ENCODE measurements at places on chromosomes 6 and 20.

- no peak for DNase-seq
These were observed 112.1 kb upstream of the PTPN1 start for GRCh38 chr20:50398064-50398463.

- DNase-seq: no peak
These were observed 43.8 kb upstream of the SYNDIG1 start for GRCh38 chr20:24425523-24426135.

- no peak for DNase-seq
These were observed 41.4 kb upstream of the FAM83C start for GRCh38 chr20:35333606-35334005.

DNA sequence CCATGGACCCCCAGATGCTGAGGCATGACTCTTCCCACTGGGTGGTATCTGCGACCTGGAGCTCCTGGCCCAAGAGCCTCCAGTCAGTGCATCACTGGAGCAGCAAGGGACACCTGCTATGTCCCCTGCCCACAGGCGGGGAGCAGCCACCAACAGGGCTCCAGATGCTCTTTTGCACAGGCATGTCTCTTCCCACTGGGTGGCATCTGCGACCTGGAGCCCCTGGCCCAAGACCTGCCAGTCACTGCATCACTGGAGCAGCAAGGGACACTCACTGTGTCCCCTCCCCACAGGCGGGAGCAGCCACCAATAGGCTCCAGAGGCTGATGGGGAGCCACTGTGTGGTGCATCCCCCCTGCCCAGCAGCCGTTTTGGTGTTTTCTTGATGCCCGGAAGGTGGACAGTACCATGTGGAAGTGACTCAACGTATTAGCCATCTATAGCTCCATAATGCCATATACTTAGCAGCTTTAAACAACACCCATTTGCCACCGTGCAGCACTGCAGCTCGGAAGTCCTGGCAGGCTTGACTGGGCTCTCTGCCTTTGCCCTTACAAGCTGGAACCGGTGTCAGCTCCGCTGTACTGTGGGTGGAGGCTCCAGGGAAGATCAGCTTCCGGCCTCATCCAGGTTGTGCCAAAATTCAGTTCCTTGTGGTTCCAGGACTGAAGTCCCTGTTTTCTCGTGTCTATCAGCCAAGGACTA lies 124.9 kb upstream of the CST7 start:
- DNase-seq: no peak

DNA sequence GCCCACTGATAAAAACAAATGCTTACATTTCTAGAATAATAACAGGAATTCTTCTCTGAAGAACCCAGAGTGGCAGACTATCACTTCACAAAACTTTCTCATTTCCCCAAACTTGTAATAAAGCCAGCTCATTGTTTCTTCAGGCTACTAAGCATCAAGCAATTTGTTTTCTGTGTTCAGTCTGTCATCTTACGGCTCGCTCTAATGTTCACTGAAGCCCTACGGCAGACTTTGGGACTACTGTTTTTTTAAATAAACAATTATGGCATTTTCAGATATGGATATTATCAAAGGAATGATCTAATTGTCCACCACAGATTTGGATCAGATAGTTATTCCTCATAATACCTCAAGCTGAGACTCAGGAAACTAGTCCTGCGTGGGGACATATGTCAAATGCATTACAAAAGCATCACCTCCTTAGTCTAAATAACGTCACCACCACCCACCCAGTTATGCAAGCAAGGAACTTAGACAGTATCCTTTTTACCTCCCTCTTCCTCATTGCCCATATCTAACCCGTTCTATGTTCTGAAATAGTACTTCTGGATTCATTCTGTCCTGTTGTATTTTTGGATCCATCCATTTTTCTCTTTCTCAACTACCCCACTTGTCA lies 415.1 kb downstream of the PLCB1 start:
- DNase-seq: no peak

GRCh38 chr6:46465294-46466165 lies 25.7 kb downstream of the RCAN2 start:
- DNase-seq: no peak

DNA sequence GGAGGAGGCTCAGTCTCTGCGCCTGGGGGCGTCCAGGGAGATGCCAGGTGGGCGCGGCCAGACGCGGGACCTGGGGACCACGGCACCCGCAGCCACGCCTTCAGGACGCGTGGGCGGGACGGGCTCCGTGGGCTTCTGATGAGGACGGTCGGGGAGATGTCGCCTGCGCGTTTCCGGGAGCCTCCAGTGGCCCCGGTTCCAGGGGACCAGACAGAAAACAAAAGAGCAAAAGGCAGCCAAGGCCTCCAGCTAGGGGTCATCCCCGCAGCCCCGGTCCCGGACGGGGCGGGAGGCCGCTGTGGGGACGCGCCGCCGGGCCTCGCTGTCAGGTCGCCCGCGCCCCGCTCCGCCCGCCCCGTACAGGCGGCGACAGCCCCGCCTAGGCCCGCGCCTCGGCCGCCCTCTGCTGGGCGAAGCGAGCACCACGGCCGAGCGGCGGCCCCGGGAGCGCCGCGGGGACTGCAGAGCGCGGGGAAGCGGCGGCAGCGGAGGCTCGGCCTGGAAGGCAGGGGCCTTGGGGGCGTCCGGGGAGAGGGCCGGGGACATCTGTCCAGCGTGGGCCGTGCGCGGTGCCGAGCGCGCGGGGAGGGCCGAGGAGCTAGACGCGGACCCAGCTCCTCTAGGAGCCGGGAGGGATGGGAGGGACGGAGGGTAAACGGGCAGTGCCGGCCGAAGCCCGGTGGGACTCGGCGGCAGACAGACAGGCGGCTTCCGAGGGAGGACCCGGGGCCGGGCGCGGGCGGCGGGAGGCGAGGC lies 48.7 kb downstream of the TMEM242 start:
- peak; percentile 93 for DNase-seq

DNA sequence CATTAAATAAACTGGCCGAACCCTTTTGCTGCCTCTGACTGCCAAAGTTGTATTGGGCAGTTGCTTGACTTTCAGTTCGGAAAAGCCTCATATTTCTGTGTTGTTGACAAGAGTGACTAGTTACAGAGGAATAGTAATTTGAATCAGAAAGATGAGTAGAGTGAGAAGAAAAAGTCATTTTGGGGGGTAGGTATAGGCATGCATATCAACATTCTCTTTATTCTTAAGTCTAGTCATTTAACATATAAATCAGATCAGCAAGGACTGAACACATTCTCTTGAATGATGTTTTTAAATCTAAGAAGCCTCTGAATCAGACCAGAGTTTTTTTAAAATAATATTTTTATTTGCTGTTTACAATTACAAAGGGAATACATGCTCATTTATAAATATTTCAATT lies 4.9 kb upstream of the LMBRD1 start:
- DNase-seq: no peak

DNA sequence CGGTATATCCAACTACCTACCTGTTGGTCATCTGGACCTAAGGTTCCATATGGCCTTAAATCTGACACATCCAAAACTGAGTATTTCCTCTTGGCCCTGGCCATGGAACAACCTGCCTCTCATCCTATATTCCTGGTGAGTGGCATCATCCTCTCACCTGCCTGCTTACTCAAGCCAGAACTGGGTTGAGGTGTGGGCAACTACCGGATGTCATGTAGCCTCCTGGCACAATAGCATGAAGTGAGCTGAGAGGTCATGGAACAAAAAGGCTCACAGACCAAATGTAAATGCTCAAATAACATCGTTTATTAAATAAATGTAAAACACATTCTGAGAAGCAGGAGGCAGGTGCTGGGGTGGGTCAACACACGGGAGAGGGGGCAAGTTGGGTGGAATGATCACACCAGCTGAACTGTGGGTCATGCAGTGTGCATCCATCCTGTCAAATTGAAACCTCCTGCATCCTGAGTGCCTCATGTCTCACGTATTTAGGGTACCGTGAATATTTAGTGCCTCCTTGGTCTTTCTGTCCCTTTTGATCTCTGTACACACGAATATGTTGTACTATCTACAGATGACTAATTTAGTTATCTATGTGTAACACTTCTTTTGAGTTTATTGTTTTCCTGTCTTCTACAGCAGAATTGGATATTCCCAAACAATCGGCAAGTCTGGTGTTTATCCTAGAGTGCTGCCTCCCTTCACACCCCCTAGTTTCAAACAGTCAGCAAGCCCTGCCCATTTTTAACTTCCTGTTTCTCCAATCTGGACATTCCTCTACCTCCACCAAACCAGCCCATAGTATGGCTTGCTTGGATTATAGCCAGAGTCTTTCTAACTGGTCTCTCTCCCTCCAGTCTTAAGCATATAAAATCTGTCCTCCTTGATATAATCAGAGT lies 7.9 kb upstream of the POU5F1 start:
- DNase-seq: no peak

GRCh38 chr20:18190338-18191233 lies 52.9 kb downstream of the KAT14 start:
- DNase-seq: no peak

DNA sequence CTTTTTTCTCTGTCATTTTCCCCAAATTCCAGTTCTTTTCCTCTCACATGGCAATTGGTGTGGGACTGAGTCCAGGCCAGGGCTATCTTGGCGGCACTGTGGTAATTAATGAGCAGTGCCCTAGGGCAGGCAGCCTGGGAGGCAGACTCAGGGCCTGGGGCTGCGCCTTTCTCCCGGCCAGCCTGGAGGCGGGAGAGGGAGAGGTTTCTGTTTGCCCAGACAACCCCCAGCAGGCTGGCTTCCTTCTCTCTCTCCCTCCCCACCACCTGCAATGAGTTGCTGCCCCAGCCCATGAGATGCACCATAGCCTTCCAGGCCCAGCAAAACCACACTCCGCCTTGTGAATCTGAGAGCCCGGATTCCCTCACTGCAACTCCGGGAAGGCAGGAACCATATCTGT lies 15.1 kb upstream of the CCDC167 start:
- no peak for DNase-seq

GRCh38 chr6:167851370-167851952 lies 24.8 kb downstream of the AFDN start:
- no peak for DNase-seq

GRCh38 chr6:150546457-150546856 lies 53.2 kb upstream of the PLEKHG1 start:
- no peak for DNase-seq

DNA sequence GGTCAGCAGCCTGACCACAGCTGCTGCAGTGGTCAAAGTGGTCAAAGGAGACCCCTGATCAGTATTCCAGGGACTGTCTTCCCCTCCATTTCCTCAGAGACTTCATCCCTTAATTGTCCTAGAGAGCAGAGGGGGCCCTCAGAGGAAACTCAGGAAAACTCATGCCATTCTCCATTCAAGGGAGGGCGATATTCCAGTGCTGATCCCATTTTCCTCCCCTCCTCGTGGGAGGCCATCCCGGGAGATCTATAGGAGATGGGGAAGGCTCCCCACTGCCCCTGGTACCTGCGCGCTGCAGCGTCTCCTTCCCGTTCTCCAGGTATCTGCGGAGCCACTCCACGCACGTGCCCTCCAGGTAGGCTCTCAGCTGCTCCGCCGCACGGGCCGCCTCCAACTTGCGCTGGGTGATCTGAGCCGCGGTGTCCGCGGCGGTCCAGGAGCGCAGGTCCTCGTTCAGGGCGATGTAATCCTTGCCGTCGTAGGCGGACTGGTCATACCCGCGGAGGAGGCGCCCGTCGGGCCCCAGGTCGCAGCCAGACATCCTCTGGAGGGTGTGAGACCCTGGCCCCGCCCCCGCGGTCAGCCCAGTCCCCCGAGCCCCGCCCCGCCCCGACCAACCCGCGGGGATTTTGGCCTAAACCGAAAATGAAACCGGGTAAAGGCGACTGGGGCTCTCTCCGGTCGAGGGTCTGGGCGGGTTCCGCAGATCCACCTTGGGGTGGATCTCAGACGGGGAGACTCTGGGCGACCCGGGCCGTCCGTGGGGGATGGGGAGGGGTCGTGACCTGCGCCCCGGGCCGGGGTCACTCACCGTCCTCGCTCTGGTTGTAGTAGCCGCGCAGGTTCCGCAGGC lies 878 bp downstream of the HLA-C start:
- DNase-seq: peak; percentile 25

- DNase-seq: no peak
These were observed 142.4 kb upstream of the TNFAIP3 start for GRCh38 chr6:137724495-137725211.

DNA sequence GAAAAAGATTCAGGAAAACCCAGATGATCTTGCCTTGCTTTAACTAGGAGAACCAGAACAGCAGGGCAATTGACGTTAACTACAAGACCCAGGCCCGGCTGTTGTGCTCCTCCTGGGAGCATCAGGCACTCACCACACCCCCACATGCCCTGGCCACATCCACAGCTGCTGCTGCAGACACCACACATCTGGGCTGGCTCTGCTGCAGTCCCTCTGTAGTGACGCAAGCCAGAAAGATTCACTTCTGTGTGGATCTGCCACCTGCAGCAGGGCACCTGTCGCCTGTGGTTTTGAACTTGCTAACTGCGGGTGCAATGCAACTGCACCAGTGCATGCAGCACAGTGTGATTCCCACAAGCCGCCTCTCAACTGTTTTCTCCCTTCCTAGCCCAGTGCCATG lies 228.8 kb downstream of the SYNDIG1 start:
- no peak for DNase-seq

DNA sequence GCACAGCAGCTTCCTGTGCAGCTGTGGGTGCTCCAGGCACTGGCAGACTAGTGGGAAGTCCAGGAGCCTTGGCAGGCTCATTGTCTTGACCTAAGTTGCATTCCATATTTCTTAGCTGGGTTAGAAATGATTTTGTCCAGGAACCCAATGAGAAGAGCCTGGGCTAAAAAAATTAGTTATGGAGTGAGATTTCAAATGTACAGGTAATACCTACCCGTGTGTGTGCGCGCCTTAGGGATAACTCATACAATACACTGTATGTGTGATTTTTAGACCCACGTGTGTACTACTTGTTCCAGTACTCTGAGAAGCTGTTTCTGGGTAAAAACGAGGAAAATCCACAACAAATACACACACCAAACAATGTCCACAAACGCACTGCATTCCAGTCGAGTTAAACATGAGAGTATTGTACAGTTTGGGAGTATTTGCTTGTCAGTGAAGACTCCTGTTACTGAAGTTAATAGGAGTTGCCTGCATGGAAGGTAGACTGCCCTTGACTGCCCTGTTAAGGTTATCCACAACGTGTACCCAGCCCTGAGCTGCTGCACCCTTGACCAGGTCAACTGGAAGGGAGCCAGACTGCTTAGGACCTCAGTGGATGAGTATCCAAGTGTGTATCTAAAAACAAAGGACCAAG lies 1.4 kb downstream of the PAQR8 start:
- DNase-seq: no peak

- peak; percentile 57 for DNase-seq
These were observed 38.1 kb upstream of the HLA-E start for GRCh38 chr6:30450909-30451841.
